ENCODE measurements at places on chromosomes 6 and 20.

DNA sequence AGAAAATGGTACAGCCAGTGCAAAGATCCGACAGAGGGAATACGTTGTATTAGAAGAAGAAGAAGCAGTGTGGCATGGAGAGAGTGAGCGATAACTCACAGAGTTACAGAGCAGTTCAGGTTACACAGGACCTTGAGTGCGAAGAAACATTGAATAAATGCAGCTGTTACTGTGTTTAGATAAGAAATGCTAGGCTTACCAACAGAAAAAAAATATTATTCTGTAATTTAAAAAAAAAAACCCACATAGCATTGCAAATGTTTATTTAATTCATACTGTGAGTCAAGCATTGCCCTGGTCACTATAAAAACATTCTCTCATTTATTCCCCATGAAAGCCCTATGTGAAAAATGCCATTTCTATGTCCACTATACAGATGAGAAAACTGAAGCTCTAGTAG lies 373.4 kb upstream of the EPHA7 start:
- no peak for DNase-seq

DNA sequence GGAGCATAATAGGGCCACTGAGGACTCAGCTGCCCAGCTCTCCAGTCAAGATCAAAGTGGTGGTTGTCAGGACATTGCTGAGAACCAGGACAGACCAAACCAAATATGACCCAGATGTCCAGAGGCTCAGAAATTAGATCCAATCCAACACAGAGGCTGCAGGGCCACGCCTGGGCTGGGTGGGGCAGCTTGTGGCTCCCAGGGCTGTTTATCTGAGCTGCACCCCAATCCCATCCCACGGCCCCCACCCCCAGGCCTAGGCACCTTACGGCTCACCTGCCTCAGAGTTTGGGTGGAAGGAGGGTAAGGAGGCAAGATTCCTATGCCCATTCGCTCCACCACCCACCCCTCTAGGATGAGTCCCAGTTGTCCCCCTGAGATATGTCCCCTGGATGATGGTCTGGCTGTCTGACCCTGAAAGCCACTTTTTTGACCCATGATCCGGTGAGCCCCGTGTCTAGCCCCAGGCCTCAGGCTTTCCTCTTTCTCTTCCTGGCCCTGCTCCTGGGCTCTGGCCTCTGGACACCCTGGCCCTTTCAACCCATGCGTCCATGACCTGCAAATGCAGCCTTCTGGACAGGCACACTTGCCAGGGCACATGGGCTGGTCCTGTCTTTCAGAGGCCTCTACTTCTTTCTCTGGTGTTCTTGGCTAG lies 40.0 kb downstream of the CPXM1 start:
- DNase-seq: no peak

DNA sequence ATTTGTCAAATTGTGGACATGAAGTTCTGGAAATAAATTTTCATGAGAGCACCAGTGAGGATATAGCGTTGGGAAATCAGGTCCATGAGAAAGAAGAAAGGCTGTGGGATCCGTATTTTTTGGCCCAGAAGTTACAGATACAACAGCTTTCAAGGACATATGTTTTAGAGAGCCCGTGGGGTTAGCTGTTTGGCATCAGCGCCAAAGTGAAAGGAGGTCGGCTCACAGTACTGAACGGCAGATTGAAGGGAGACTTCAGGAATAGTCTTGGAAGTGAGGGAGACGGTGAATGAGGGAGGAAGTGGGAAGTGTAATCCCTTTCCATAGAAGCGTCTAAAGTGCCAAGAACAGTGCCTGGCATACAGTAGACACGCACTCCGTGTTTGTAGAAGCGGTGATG lies 31.8 kb downstream of the ZDHHC14 start:
- no peak for DNase-seq

GRCh38 chr6:111256646-111257045 lies 169.3 kb downstream of the SLC16A10 start:
- DNase-seq: no peak

DNA sequence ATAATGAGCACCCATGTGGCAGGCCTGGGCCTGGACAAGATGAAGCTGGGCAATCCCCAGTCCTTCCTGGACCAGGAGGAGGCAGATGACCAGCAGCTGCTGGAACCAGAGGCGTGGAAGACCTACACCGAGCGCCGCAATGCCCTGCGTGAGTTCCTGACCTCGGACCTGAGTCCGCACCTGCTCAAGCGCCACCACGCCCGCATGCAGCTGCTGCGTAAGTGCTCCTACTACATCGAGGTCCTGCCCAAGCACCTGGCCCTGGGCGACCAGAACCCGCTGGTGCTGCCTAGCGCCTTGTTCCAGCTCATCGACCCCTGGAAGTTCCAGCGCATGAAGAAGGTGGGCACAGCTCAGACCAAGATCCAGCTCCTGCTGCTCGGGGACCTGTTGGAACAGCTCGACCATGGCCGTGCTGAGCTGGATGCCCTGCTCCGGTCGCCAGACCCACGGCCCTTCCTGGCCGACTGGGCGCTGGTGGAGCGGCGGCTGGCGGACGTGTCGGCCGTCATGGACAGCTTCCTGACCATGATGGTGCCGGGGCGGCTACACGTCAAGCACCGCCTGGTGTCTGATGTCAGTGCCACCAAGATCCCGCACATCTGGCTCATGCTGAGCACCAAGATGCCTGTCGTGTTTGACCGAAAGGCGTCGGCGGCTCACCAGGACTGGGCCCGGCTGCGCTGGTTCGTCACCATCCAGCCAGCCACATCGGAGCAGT lies 1.9 kb downstream of the FNDC11 start:
- DNase-seq: no peak

Measured in activated CD8-positive, alpha-beta memory T cell treated with anti-CD3 and anti-CD28 coated beads for 48 hours (primary cell).